ENCODE measurements at places on chromosomes 4 and X.

GRCh38 chr4:19381068-19381467 is 870.6 kb upstream of the SLIT2 start:
- DNase-seq = no peak

- DNase-seq = no peak
Observed at GRCh38 chr4:182862141-182862875, 54.9 kb downstream of the DCTD start.

GRCh38 chr4:4427121-4427870 is 40.4 kb downstream of the NSG1 start:
- DNase-seq = no peak

DNA sequence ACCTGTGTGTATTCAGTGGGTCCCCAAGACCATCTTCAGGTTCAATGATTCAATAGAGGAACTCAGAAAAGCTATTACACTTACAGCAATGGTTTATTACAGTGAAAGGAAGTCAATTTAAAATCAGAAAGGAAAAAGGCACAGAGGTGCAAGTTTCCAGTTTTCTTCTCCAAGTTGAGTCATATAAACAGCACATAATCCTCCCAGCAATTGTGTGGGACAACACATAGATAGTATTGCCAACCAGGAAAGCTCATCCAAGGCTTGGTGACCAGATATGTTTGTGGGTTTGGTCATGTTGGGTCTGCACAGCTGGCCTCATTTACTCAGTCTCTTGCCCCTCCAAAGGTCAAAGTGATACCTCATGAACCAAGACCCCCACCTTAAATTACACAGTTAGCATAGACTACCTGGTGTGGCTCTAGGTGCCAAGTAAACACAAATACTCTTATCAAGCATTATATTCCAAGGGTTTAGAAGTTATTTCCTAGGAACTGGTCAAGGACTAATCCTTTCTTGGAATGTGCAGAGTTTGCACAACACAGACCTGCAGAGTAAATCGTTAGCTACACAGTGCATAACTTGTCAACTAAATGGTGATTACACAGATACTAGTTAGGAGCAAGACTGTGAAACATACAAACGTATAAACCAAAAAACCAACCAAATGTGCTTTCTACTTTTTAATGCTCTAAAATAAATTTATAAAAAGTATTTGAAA is 777.3 kb downstream of the PCDH18 start:
- no peak for DNase-seq

DNA sequence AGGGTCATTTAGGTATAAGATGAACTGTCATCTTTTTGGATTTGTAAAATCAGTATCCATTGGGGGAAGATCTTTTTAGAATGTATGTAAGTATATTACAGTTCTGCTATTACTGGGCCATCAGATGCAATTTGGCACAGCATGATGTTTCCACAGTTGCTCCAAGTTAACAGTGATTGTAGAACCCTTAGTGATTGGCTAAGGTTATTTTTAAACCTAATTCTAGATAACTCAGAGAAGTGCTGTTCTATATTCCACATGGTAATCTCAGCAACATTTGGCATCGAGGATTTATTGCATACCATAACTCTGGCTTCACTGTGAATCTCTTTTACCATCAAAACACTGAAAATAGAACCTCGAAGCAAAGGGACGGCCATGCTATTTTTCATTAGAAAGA is 215.7 kb upstream of the HAND2 start:
- DNase-seq = no peak

DNA sequence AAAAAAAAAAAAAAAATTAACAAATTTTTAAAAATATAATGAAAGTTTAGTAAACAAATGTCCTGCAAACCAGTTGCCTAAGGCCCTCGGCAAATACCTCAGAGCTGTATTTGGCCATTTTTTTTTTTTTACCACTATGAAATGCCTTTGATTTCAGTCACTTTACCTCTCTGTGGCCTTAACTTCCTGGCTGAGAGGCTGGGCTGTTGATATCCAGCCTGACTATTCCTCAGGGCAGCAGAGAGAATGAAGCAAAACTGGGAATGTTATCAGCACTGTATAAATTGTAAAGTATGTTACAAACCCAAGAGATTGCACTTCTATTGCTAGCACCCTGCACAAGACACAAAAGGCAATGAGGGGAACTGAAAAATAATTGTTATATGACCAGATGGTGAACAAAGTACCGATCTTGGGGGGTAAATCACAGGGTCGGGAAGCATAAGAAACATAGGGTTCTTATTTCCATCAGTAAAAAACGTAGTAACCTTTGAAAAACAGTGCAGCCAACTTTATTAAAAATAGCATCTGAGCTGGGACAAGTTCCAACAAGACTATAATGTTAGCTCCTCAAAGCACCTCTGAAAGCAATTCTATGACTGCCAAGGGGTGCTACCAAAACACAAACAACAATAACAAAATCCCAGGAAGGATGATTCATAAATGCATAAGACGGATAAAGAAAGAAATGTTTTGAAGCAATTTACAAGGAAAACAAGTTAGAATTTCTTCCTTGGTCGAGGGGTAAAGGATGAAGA is 18.1 kb downstream of the USP46 start:
- no peak for DNase-seq

DNA sequence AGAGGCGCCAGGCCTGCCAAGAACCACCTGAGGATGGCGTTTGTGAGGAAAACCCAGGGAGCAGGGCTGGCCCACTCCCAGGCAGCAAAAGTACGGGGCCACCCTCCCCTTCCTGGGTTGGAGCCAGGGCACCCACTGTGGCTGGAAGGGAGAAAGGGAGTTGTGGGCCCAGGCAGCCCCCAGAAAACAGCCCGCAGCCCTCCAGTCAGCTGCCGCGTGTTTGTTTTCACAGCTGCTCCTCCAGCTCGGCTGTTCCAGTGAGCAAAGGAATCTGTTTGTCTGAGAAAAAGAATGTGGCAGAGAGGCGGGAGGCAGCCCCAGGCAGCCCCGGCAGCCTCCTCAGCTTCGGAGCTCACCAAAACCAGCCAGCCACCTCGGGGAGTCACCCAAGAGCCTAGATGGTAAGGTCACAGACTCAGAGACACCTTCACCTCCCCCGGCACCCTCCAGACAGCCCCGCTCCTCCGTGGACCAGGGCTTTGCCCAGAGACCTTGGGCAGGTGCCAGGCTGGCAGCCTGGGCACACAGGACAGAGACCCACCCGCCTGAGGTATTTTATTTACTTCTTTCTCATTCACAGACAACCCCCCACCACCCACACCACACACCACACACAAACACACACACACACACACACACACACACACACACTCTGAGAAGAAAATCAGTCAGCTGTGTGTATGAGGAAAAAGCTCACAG is 338.1 kb downstream of the BCOR start:
- no peak for DNase-seq

DNA sequence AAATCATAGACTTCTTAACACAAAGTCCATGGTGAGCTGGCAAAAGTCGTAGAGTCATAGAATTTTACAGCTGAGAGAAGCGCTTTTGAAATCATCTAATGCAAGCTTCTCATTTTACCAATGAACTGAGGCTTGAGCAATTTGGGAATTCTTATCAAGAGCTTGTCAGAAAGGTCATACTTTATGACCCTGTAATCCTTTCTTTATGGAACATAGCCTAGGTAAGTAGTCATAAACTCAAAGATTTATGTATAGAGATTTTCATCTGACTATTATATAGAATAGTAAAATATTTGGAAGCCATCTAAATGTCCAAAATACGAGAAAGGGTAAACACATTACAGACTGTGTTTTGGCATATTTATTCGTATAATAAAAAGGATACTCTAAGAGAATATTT is 563.5 kb downstream of the PCDH7 start:
- no peak for DNase-seq

GRCh38 chrX:26918631-26919030 is 544.5 kb downstream of the PPP4R3C start:
- DNase-seq = no peak

- no peak for DNase-seq
Observed at GRCh38 chr4:7375427-7375826, 59.3 kb downstream of the PSAPL1 start.

GRCh38 chrX:103883533-103883932 is 51.5 kb upstream of the RAB9B start:
- DNase-seq = no peak

DNA sequence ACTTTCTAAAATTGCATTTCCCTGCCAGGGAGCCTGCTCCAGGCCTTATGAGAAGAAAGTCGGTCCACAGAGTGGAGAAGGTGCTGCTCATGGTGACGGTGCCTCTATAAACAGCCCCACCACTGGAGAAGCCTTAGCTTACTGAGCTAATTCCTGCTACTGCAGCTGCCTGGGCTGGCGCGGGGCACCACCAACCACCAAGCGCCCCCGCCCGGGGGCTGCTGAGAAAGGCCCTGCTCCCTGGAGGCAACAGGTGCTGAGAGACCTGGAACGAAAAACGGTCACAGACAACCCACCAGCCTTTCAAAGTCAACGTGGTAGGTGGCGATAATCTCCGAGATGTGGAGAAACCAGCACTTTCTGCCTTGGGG is 2.9 kb downstream of the HCFC1 start:
- peak; percentile 53 for DNase-seq

- no peak for DNase-seq
Observed at GRCh38 chr4:12979797-12980196, 504.3 kb downstream of the RAB28 start.

GRCh38 chr4:74415602-74416300 is 29.2 kb upstream of the AREG start:
- no peak for DNase-seq

GRCh38 chrX:125646195-125646594 is 326.5 kb downstream of the TEX13C start:
- no peak for DNase-seq

- DNase-seq = no peak
Observed at GRCh38 chr4:20313237-20314030, 61.7 kb downstream of the SLIT2 start.

- DNase-seq = no peak
Observed at GRCh38 chrX:123155327-123155726, 28.8 kb upstream of the GRIA3 start.

- no peak for DNase-seq
Observed at GRCh38 chr4:7309181-7309580, 116.8 kb downstream of the SORCS2 start.

- DNase-seq = no peak
Observed at GRCh38 chrX:54076903-54077302, 32.6 kb upstream of the PHF8 start.

DNA sequence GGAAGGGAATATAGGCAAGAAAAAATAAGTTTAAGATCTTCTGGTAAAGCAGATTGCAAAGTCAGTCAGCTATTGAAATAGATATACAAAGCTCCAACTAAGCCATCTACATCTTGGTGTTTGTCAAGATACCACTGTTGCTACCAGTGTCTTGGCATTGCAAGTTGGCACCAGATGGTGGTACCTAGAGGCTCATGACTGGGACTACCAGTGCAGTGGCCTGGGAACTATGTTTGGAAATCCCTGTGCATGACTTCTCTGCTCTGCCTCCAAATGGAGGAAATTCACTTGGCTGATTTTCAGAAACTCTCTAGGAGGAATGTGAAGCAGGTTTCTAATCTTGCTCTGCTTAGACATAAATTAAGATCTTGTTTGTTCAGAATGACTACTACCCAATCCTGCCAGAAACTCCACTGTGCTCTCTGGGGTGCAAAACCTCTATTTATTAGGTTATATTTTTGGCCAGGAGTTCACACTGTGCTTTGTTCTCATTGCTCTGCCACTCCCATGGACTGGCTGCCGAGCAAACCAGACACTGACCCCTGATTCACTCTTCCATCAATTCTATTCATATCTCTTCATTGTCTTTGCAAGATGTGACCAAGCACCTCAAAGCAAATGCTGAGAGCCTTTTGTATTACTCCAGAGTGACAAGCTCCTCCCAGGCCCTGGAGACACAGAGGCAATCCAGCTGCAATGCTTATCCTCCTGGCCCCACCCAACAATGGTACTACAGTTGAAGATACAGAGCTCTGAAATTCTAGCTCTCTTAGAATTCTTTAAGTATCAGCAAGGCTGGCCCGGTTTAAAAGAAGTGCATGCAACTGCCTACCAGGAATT is 272.3 kb upstream of the FGF16 start:
- no peak for DNase-seq
